ENCODE measurements at places on chromosomes 5 and 9.
A peak's percentile ranks its signal among the peaks of the same experiment; 100 is the strongest.

DNA sequence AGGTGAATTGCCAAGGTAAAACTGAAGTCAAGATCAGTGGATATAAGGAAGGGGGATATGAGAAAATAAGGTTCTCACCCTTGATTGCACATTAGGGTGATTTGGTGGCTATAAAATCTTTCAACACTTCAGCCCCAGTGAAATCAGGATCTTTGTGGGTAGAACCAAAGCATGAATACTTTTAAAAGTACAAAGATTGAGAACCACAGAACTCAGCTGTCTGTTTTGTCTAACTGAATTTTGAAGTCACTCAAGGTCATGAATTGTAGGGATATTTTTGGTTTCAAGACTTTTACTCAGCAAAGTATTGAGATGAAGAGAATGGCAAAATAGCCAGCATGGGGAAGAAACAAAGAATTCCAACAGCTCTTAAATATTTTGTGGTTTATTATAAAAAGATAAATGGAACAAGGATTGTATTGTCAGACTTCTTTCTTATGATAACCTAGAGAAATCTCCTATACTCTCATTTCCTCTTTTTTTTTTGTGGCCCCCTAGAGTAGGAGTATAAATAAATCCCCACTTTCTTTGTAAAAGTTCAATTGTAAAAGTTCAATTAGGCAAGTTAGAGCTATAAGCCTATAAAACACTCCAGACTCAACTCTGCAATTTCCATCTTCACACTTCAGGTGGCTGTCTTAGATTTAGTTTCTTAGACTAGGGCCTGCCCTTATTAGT is 272.9 kb downstream of the PDE4D start:
- DNase-seq: no peak

DNA sequence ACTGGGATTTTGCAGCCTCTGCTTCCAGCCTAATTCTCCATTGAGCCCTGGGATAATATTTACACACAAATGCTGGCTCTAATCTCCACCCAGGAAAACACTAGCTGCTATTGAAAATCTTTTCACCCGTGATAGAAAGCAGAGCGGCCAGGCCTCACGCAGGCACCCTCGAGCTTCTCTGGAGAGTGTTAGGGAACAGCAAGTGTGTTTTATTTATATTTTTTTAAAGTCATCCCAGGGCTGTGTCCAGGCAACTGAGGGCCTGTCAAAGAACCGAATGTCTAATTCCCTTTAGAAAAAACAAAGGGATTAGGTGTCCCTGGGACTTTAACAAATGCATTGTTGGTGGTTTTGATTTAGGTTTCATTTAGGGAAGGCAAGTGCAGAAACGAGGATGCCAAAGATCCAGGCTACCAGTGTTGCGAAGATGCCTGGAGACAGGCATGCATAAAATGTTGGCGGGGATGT is 51.2 kb upstream of the SPRY4 start:
- no peak for DNase-seq

- no peak for DNase-seq
Observed at GRCh38 chr5:126031989-126032716, 391.1 kb upstream of the GRAMD2B start.

GRCh38 chr9:136044971-136045594 is 50.0 kb downstream of the NACC2 start:
- no peak for DNase-seq

DNA sequence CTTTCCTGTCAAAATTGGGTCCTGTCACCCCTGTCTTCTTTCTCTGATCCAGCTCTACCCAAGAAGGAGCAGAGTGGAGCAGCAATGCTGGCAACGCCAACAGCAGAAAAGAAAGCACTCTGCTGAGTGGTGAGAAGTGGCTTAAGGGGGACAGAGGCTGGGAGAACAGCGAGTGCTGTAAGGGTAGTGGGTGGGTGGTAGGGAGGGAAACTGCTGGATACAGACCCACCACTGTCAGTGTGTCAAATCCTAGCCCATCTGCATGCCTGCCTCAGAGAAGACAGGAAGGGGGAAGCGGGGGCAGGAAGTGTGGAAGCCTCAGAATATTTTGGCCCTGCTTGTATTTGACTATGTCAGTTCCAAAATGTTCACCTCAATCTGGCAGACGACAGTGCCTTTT is 170.4 kb upstream of the MAST4 start:
- DNase-seq: no peak

GRCh38 chr9:19385786-19386501 is 5.9 kb upstream of the RPS6 start:
- no peak for DNase-seq

GRCh38 chr5:173829826-173830225 is 58.3 kb upstream of the CPEB4 start:
- no peak for DNase-seq

DNA sequence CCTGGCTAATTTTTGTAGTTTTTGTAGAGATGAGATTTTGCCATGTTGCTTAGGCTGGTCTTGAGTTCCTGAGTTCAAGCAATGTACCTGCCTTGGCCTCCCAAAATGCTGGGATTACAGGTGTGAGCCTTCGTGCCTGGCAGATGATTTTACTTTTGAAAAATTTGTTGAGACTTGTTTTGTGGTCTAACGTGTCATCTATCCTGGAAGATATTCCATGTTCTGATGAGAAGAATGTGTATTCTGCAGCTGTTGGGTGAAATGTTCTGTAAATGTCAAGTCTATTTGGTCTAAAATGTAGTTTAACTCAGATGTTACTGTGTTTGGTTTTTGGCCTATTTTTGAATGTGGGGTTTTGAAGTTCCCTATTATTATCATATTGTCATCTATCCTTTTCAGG is 145.6 kb downstream of the XRCC4 start:
- no peak for DNase-seq

GRCh38 chr9:114504341-114505186 is 709 bp downstream of the WHRN start:
- DNase-seq: no peak

DNA sequence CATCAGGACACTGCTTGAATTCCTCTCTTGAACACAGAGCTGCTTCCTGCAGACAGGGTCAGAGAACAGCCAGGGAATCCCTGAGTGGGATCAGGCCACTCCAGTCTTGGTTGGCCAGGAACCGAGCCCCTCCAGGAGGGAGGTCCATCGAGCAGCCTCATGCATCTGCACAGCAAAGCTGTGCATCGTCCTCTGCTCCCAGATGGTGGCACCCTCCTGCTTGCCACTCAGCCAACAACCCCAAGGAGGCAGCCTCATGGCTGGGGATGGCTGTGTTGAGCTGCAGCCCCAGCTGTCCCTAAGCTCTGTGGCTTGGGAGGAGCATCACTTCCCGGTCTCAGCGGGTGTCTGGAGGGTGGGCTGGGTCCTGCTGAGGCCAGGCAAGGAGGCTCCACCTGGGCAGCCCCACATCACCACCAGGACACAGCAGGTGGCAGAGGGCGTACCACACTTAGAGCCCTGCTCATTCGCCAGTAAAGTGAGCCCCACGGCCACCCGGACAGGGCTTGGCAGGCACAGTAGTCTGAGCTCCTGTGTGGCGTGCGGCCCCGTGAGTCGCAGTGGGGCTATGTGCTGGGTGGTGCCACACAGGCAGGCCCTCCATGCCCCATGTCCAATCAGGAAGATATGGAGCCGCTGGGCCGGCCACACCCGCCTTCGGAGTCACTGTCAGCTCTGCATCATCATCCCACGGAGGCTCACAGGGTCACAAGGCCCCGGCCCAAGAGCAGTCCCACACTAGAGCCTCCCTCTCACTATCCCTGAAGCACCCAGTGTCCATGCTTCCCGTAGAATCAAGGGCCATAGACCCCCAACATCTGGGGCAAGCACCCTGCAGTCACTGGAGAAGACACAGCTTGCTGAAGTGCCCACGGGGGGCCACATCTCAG is 11.9 kb downstream of the LPCAT1 start:
- no peak for DNase-seq

GRCh38 chr5:151016700-151017099 is 3.7 kb upstream of the GPX3 start:
- DNase-seq: peak; percentile 41

DNA sequence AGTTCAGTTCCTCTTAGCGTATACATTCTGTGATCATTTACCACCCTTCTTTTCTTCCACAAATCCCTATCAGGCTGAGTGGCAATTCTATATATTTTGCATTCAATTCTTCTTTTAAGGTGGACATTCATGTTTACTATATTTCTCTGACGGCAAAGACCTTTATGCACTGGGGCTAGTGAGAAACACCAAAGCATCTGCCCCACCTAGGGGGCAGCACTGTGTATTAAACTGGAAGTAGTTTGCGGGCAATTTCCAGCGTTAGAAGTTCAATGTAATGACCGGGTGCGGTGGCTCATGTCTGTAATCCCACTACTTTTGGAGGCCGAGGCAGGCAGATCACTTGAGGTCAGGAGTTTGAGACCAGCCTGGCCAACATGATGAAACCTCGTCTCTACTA is 27.9 kb upstream of the FBXL7 start:
- DNase-seq: no peak

Data from SIG-M5 (cell line).